ENCODE measurements at places on chromosomes 2 and 18.

GRCh38 chr2:11692966-11693521 is 23.0 kb upstream of the NTSR2 start:
- no peak for DNase-seq

DNA sequence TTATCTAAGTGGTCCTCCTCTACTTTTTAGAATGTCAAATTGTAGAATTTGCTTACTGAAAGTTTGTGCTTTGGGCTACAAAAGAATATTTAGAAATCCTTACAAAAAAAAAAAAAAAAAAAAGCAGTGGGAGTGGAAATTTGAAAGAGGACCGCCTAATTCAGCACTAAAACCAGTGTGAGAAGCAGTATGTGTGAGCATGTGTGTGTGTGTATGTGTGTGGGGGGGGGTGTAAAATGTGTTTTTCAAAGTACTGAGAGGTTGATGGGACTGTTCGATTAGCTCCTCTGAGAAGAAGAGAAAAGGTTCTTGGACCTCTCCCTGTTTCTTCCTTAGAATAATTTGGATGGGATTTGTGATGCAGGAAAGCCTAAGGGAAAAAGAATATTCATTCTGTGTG is at the start of gene VIT:
Gene VIT, plus strand, starts transcription at position 175 of the 400 bp plus-strand sequence. CDS start 19,664 bp downstream, outside the sequence.
- no peak for DNase-seq

- DNase-seq: no peak
These were observed 1.9 kb downstream of the BIN1 start for GRCh38 chr2:127104881-127105655.

GRCh38 chr18:75297731-75298130 is 87.1 kb downstream of the TSHZ1 start:
- DNase-seq: no peak

- no peak for DNase-seq
These were observed 268.4 kb downstream of the TCF4 start for GRCh38 chr18:55319459-55320193.

DNA sequence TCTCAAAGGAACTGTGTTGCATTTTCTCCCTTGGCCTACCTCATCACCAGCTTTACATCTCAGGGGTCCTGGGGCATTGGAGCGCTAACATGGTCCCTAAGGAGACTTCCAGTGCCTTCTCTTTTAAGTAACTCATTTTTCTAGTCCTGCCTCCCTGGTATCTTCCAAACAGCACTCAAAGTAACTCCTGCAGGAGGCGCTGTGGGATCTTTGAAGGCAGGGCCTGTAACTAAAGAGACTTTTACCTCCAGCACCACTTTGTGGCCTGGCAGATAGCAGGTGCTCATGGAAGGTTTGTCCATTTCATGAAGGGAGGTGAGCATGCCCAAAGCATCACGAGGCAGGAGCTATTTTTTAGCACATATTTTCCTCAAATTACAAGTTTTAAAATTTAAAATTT is 411.0 kb upstream of the GYPC start:
- peak; percentile 66 for DNase-seq

DNA sequence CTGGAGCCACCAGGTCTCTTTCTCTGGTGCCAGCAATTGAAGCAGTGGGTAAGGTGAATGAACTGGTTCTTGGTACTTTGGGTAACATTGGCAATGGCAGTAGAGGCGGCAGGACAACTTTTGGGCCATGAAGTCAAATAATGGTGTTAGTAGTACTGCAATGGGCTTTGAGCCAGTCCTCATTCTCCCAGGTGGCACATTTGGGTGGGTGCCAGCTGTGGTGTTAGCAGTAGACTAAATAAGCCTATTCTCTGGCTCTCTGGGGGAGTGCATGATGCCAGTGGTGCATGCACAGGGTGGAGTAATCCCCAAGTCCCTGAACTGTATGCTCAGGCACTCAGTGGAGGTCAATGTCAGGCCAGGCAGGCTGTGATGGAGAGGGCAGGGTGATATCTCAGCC is 120.2 kb upstream of the LRRTM4 start:
- no peak for DNase-seq

DNA sequence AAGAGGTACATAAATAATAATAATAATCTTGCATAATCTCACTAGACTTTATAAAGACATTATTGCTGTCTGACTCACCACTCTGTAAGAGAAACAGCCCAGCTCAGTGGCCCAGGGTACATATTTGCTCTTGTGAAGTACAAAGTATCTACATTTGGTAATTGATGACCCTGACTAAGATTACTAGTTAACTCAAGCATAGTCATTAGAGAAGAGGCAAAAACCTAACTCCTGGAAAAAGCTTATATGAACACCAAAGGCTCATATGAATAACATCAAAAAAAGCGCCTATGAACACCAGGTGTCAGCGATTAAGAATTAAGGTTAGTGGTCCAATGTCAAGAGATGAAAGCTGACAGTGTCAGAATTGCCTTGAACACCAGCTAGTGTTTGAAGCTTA is 38.4 kb downstream of the RAD51AP2 start:
- DNase-seq: no peak

All from sciatic nerve (tissue), 2 donors.